PC-3 (cell line): ENCODE measurements at places on chromosomes 3 and 15. TPM values are rescaled to one million over a fixed set of nuclear protein-coding genes. Genes with fewer than 3 reads are reported as not detected.
A peak's percentile ranks its signal among the peaks of the same experiment; 100 is the strongest.

Gene FETUB
- not detected in 2 replicates for total RNA-seq

Gene GPR149
- total RNA-seq = not detected in 2 replicates

DNA sequence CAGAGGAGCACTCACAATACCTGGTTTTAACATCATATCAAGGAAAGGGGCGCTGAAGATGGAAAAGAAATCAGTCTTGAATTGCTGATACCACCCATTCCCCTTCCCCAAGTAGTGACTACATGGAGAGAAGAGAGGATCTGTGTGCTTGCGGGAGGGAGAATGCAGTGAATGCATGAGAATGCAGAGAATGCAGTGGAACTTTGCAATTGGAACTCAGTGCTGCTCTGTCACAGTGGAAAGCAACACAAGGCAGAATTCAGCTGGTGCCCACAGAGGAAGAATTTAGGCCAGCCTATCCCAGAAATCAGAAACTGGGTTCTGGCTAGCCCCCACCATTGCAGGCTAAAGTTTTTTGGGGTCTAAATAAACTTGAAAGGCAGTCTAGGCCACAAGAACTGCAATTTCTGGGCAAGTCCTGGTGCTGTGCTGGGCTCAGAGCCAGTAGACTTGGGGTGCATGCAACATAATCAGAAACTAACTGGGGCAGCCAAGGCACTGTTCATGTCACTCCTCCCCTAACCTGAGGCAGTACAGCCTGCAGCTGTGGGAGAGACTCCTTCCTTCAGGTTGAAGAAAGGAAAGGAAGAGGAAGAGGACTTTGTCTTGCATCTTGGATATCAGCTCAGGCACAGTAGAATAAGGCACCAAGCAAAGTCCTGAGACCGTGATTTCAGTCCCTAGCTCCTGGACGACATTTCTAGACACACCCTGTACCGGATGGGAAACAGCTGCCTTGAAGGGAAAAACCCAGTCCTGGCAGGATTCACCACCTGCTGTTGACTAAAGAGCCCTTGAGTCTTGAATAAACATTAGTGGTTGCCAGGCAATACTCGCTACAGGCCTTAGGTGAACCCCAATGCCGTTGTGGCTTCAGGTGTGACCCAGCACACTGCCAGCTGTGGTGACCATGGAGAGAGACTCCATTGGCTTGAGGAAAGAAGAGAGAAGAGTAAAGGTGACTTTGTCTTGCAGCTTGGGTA lies 329.3 kb downstream of the TBL1XR1 start:
- peak; percentile 47 for DNase-seq

- DNase-seq = peak; percentile 96
Measured at GRCh38 chr3:39383881-39384664, 903 bp downstream of the SLC25A38 start.

DNA sequence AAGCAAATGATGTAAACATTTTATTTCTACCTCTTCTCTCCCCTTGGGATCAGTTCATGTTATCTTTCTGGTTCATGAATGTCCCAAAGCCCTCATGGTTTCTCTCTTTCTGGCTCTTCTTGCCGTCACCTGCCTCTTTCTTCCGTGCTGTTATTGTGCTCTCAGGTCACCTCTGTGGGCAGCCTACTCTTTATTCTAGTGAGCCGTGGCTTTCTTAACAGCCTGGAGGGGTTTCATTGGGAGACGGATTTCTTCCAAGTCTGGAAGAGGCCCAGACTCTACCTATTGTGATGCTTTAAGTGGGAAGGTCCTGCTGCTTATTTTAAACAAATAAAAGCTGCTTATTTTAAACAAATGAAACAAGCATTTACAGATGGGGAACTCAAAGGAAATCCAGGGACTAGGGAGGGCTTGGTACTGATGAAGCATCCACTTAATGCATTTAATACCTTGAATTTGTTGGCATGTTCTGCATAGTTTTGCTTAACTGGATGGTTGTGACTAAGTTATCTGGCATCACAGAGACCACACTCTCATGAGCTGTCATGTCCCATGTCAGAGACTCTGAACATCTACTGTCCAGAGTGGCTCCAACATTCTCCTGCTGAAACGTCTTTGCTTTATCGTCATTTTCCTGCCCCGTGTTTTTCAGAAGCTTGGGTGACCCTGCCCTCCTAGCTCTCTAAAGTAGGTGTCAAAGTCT lies 443.3 kb downstream of the GABRG3 start:
- DNase-seq = no peak

DNA sequence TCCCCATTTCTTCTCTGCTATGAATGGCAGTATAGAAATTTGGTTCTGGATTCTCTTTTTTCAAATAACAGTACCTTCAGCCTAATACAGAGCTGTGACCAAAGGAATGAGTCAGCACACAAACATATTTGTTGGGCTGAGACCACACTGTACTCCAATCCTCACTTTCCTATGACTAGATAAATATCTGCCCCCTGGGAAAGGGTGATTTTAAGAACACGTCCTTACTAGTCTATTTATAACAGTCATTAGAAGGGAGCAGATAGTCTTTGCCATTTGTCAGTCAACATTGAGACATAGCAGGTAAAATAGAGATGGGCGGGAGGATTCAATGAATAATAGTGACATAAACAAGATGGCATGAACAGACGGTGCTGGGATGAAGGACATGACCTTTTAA lies 461.3 kb downstream of the MCTP2 start:
- no peak for DNase-seq

- no peak for DNase-seq
Measured at GRCh38 chr3:143188881-143189280, 69.3 kb downstream of the CHST2 start.

- DNase-seq = peak; percentile 68
Measured at GRCh38 chr3:14791343-14791945, 27.3 kb upstream of the FGD5 start.
